ENCODE measurements at places on chromosomes 13 and 19.

GRCh38 chr13:46962281-46962941, 65.6 kb upstream of the HTR2A start:
- no peak for DNase-seq

DNA sequence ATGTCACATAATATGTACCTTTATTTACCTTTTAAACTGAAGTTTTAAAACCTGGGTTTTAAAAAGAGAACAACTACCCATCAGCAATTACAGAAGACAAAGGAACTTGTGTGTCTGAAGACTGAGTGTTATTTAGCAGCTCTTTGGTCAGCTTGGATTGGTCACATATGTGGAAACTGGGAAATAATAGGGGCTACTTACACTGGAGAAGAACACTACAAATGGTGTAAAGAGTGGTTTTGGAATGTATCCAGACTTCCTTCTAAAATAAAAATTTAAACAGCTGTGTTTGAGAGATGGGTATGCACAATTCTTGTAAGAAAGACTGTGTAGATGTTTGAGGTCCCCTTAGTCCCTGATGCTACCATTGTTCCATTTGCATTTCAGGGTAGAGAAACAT, 13.3 kb downstream of the TNFRSF19 start:
- no peak for DNase-seq

GRCh38 chr13:43981091-43981490, 101.4 kb downstream of the LACC1 start:
- DNase-seq = peak; percentile 32

DNA sequence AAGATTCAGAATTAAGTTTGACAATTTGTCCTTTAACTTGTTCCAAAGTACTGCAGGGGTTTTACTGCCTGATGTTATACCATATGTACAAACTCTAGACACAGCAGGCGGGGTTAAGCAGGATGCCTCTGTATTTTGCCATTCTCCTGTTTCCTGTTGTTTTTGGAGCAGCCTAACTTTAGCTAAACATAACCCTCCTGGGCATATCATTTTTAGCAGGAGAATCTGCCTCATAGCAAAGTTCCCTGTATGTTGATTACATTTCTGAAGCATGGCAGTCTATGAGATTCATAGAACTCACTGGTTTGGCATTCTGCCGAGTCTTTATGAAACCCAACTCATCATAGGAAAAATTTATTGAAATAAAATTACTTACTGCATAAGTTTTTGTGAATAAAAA, 5.2 kb downstream of the LHFPL6 start:
- no peak for DNase-seq

- DNase-seq = peak; percentile 57
Observed at GRCh38 chr13:26377038-26377437, 123.1 kb downstream of the CDK8 start.

GRCh38 chr19:49677901-49678674, 1.0 kb downstream of the PRMT1 start:
- peak; percentile 89 for DNase-seq

- DNase-seq = peak; percentile 57
Observed at GRCh38 chr19:18208098-18208951, 4.5 kb upstream of the RAB3A start.

GRCh38 chr19:16920816-16921529, 32.2 kb downstream of the F2RL3 start:
- DNase-seq = no peak

GRCh38 chr13:29105779-29106178, 285.6 kb downstream of the MTUS2 start:
- DNase-seq = no peak

DNA sequence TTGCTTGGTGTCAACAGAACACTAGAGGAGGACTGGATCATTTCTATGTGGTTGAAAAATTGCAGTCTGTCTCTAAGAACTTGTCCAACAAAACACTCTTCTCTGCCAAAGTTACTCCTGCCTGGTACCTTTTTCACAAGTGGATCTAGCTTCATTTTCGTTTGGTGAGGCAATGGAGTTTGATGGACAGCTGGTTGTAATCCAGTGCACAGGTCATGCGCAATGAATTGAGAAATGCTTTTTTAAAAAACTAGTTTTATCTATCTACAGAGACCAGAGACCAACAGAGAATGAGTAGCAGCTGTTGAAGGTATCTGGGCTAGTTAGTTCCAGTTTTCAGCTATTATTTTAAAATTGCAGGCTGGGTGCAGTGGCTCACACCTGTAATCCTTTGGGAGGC, 12.0 kb upstream of the KBTBD6 start:
- no peak for DNase-seq

GRCh38 chr19:17737690-17738153, 13.6 kb upstream of the FCHO1 start:
- no peak for DNase-seq

DNA sequence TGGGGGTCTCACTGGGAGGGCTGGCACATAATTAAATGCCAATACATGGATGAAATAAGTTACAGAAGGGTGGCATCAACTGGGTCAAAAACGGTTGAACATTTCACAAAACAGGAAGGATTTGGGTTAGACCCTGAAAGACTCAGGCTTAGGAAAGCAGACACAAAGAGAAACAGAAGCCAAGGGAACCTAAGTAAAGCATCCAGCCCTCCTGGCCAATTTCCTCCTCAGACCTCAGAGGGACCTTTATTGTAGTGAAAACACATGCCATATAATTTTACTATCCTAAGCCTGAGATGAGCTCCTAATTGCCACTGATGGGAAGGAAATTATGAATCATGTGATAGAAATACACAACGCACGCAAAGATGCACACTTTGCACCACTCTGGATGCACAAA, 12.1 kb upstream of the CEACAM3 start:
- DNase-seq = no peak

- no peak for DNase-seq
Observed at GRCh38 chr19:40228346-40228745, 1.9 kb upstream of the CCNP start.

DNA sequence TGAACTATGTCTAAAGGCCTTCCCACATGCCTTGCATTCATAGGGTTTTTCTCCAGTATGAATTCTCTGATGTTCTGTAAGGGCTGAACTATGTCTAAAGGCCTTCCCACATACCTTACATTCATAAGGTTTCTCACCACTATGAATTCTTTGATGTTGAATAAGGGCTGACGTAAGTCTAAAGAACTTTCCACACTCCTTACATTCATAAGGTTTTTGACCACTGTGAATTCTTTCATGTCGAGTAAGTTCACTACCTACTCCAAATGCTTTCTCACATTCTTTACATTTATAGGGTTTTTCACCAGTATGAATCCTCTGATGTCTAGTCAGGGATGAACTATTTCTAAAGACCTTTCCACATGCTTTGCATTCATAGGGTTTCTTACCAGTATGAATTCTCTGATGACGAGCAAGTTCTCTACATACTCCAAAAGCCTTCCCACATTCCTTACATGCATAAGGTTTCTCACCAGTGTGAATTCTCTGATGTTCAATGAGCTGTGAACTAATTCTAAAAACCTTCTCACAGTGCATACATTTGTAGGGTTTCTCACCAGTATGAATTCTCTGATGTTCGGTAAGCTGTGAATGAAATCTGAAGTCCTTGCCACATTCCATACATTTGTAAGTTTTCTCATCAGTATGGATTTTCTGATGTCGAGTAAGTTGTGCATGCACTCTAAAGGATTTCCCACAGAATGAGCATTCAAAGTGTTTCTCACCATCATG, 19.1 kb upstream of the ZNF260 start:
- no peak for DNase-seq

- no peak for DNase-seq
Observed at GRCh38 chr13:41434831-41435520, 22.4 kb upstream of the RGCC start.

GRCh38 chr19:58007285-58007684, 4.7 kb upstream of the ZNF606 start:
- DNase-seq = no peak

DNA sequence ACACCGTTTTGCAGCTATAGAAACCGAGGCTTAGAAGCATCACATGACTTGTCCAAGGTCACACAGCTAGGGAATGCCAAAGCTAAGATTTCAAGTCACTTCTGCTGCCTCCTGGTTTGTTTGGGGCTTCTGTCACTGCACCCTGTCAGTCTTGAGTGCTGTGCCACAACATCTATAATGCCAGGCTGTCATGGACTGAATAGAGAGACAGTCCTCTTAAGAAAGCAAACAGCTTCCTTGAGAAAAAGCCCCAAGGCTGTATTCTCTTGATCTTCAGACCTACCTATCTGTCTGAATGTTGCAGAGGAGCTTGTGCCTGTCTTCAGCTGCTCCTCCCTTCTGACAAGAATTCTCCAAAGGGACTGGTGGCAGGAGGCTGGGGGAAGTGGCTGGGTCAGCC, 81.6 kb downstream of the OLFM4 start:
- no peak for DNase-seq

- DNase-seq = peak; percentile 96
Observed at GRCh38 chr13:80132741-80133601, 208.0 kb downstream of the SPRY2 start.

- no peak for DNase-seq
Observed at GRCh38 chr13:29648760-29649159, 53.3 kb upstream of the SLC7A1 start.

GRCh38 chr19:56639217-56639616, 3.7 kb upstream of the SMIM17 start:
- DNase-seq = peak; percentile 6

DNA sequence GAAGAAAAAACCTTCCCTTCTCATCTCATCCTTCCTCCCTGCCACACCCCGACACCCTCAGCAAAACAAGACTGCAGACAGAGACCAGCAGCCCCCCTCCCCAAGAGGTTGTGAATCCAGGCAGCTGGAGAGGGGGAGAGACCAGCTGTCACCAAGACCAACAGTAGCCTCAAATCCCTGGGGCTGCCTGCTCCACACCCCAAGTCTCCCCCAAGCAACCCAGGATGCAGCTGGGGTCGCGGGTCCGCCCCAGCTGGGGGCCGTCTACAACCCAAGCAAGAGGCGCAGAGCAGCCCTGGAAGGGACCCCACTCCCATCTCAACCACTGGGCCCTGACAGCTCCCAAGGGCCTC, 7.1 kb downstream of the KLF16 start:
- DNase-seq = no peak

DNA sequence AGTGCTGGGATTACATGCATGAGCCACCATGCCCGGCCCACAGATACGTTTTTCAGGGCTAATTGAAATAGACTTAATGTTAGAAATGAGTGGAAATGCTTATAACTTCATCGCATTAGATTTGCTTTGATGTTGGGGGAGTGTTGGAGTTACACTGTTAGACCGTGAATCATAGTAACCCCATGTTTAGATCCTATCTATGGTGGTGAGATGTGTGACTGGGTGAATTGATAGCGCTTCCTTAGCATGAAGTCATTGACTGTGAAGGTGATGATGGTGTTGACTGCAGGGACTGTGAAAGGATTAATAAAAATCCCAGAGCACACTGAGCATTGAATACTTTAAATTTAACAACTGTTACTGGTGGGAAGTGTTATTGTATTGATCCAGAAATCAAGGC, 1.7 kb downstream of the ZNF264 start:
- no peak for DNase-seq

DNA sequence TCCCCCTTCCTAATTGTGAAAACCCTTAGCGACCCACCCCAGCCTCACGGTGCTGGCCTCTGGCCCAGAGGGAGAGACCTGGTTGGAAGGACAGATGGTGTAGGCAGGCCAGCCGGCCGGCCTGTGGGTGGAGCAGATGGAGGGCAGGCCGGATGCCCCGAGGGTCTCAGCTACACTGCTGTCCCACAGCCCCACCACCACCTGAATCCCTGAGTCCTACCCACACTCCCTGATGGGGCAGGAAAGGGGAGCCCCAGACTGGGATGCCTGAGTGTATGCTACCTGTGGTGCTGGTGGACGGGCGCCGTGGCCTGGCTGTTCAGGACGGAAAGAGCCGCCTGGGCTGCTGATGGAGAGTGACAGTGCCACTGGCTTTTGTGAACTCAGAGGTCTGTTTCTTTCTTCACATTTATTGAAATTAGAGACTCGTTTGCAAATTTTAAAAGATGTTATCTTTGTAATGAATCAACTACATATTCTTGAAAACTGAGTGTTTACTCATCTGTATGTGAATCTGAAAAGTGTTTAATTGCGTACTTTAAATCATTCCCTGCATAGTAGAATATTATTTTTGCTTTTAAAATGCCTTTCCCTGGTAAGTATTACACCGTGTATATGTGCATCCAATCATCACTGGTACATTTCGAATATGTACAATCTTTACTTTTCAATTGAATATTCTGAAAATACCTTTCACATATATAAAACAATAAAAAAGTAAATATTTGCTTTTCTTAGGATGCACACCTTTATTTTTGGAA, 35.7 kb downstream of the TFDP1 start:
- no peak for DNase-seq

DNA sequence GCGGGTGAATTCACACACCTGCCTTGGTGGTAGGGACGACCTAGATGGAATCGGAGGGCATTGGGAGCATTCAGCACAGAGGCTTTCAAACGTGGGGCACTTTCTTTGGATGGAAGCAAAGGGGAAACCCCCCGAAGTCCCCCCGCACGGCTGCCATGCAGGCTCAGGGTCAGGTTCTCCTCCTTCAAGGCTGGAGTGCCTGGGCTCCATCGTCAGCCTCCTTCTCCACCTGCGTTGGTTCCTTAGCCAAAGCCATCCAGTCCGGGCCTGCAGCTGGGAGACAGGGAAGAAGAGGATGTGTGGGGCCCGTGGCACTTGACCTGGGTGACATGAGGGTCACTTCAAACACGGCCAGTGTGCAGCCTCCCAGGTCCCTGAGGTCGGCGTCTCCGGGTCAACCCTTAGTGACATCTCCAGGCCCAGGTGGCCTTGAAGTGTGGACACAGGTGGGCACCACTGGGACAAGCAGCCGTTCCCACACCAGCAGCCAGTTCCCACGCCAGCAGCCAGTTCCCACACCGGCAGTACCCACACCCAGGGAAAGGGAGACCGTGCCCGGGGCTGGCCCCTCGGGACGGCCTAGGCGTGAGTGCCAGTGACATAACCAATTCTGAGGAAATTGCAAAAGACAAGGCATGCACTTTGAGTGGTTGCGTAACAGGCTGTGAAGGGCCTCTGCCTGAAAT, 116.0 kb downstream of the SOX1 start:
- DNase-seq = no peak

All from Caco-2 (cell line).